GF-D8 (cell line): ENCODE measurements at places on chromosomes 12 and 14.

DNA sequence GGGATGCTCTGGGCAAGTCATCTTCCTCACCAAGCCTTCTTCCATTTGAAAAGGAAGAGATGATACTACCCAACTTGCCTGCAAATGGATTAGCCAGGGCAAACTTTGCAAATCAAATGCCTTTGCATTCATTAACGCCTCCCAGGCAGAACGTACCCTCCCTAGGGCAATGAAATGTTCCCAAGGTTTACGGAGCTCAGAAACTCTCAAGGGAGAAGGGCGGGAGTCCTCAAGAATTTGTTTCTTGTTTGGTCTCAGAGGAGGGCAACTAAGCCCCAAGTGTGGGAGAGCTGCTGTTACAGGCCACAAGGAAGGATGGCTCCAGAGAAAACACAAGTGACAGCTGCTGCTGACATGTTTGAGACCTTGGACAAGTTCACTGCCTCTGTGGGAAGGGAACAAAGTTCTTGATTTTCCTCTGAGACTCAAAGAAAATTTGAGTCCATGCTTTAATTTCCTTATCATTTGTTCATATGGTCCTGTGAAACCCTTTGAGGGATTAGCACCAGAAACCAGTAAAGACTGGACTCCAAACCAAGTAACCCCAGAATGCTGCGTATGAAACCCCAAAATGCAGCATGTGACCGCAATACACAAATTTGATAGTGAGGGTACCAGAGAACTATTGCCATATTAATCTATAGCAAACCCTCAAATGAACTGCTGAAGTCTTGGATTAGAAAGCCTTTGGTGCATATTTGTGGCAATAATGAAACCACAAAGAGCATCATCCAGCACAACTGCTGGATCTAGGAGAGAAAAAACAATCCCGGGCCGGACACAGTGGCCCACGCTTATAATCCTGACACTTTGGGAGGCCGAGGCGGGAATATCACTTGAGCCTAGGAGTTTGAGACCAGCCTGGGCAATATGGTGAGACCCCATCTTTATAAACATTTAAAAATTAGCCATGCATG lies 22.9 kb downstream of the SPTB start:
- DNase-seq, result no peak

GRCh38 chr14:63457498-63457897 lies 85.7 kb downstream of the PPP2R5E start:
- no peak for DNase-seq

- no peak for DNase-seq
Observed at GRCh38 chr12:130579231-130579630, 136.9 kb downstream of the RIMBP2 start.

DNA sequence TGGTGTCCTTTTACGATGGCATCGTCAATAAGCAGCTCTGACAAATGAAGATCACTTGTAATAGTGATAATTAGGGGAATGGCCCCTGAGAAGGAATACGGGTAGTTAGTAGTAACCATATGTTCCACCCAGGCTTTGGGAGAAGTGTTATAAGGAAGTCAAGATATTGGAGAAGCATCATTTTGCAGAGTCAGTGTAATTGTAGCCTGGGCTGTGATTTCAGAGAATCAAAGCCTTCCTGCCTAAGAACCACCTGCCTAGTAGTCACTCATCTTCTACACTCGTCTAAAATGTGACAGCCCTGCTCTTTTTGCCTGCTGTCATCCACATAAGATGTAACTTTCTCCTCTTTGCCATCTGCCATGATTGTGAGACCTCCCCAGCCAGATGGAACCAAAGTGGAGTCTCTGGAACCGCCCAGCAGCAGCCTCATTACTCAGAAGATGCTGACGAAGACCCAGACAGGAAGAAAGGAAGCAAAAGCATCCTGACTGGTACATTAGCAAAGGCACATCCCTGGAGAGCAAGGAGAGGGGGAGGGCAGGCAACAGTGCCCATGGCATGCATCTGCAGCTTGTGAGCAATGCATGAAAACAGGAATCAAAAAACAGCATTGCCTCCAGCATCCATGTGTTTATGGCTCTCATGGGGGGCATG lies 12.6 kb upstream of the EDDM3A start:
- DNase-seq, result no peak

DNA sequence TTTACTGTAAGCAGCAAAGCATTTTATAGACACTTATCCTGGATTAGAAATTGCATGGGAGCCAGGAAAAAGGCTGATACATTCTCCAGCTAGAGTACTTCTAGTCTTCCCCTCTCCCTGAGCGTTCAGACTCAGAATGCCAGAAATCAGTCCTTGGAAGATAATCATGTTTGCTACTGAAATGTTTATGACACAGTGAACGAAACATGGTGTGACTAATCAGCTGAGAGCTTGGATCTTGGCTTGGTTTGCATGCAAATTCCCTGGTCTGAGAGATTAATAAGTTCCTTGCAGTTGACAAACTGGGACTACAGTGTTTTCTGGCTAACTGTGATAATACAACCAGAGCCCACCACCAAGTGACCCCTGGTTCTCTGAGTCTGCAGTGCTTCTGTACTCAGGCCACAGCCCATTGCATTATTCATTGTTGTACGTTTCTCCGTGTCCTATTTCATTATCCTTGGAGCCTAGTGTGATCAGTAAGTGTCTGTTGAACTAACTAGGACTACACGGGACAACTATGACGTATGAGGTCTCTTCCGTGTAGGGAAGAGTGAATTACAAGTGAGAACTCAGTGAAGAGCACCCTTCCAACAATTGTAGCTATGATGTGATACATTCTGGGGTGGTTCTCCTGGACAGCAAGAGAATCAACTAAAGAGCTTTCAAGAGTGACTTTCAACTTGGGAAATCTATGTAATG lies 34.6 kb upstream of the EVL start:
- DNase-seq, result no peak

DNA sequence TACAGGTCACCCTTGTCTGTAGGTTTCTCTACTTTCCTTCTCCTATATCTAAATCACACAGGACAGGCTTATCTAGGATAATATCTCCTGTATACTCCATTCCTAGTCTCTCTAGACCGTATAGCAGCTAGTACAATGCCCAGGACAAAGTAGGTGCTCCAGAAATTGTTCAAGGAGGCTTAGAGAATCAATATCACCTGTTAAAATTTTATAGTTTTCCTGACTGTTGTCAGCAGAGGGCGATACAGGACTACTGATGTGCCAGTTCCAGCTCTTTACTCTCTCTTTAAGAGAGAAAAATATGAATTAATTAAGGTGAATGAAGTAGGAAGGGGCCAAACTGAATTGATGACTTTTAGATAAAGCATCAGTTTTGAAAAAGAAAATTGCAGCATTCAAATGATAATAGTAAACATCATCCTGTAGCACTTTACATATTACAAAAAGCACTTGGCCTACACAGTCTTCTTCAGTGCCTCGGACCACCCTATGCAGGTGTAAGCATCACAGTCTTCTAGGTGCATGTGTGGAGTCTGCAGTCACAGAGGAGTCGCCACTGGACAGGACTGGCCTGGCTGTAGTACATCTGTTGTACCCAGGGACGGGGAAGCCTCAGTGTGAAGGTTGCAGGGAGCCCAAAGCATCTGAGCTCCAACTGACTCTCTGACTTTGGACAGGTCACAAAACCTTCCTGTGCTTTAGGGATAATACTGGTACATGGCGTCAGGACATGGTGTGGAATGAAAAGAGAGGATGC lies 61.9 kb upstream of the MAX start:
- DNase-seq, result no peak

DNA sequence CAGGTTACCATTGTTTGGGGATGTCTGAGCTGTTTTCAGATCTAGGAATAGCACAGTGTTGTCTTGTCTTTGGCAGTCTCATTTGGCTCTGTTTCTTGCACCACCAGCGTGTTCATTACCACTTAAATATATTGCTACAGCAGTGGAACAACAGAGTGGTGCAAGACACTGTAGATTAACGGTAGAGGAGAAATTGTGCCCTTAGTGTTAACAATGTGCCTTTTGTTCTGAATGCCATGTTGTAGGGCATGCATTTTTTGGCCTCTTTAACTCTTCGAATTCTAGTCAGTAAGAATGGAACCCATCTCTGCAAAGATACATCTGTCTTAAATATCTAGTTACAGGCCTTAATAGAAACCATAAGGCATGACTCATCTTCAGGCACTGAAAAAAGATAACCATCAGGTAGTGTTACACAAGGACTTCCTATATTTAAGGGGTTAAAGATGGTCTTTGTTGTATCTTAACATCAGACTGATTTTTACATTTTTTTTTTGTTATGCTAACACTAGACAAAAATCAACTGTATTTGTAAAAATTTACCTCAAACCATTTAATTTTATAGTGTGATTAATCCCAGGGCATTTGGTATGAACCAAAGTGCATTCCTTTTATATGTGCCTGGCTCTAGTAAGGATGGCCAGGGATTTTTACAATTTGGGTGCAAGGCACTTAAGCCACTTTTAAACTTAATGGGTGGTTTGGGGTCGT lies 12.9 kb downstream of the DYRK2 start:
- peak; percentile 70 for DNase-seq

DNA sequence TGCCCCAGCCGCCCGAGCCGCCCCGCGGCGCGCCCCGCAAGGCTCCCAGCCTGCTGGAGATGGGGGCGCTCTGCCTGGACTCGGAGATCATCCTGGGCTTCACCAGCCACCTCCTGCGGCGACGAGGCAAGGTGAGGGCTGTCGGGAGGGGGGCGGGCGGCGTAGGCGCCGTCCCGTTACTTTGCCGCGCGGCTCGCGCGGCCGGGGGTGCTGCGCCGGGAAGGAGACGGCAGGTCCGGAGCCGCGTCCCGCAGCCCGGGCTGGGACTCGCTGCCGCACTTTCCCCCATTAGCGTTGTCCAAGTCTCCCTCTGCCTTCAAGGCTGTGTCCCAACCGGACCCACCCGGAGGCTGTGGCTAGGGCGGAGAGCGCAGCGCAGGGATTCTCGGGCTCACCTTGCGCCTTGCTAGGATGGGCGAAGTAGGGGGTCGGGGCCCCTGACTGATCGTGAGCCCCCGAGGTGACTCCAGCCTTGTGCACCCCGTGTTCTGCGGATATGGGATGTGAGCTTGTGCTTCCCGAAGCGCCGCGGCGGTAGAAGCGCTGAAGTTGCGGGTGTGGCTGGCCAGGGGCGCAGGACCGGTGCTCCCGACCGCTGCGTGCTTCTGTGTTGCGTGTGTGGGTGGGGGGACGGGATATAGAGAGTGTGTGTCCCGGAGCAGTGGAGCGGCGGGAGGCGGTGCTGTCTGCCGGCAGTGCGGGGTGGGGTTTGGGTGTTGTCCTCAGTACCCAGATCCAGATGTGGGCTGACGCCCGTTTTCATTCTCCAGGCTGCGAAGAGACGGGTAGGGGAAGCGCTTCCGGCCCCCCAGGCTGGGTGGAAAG lies 1.7 kb upstream of the KIF26A start:
- no peak for DNase-seq

DNA sequence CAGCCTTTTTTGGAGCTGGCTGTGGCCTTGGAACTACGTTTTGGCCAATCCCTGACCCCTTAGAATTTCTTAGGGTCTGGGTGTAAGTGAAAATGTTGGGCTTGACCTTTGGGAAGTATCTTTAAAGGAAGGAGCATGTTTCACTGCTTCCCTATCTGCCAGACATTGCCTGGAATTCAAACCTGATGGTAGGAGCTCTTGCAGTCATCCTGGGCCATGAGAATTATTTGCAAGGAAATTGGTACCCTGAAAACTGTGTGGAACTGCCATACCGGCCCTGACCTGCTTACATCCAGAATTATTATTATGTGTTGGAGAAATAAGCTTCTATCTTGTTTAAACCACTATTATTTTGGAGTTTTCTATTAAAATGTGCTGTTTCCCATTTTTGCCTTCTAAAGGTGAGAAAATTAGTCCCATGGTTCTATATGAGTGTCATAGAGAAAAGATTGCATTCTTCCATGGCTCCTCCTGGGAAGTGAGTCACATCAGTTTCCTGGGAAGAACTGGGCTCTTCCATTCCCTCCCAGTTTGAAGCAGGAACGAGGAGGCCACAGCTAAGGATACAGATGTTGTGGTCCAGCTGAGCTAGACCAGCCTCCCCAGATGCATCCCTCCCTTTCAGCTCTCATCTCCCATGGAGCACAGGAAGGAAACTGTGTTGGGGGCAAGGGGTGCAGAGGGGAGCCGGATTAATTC lies 9.5 kb upstream of the PGF start:
- DNase-seq, result no peak

DNA sequence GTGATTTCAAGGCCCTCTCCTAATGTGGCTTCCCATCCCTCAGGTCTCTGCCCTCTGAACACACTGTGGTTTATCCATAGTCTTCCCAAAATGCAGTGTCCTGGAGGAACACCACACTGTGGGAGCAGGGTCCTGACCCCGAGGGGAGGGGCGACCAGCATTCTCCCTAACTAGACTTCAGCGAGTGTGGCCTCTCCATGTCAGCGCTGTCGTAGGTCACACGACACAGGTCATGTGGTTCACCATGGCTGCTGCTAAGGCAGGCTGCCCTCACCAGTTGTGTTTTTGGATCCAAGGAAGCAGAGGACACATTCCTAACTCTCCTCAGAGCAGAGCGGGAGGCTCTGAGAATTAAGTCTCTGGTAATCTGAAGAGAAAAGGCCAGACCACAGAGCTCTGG lies 50.5 kb downstream of the SSH1 start:
- no peak for DNase-seq

DNA sequence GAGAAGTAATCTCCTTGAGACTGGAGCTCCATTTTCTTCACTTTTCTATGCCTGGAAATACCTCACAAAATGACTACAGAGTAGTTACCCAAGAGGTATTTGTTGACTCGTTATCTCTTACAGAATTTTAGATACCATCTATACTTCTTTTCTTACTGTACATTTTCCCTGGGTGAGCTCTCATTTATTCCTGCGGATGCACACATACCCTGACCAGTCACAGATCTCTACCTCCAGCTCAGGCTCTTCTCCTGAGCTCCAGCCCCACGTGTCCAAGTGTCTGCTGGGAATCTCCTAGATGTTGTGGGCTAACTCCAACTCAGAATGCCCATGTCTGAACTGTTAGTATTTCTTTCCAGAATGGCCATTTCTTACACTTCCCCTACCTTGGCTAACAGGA lies 403.1 kb downstream of the RAD51B start:
- no peak for DNase-seq

DNA sequence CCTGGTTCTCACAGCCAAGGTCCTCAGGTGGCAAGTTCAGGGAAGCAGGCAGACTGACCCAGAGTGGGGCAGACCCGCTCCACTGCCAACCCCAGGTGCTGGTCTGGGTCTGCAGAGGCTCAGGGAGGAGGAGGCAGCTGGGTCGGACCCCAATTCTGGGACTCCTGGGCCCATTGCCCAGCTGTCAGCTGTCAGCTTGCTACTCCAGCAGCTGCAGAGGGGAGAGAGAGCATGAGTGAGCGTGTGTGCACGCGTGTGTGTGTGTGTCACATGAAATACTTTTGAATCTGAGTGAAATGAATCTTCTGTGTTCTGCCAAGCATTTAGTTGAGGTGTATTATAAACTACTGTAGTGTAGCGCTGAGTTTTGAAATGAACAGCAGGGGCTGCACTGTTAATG lies 30.8 kb downstream of the XRCC3 start:
- no peak for DNase-seq
